Gastrocnemius medialis (tissue), 4 donors: ENCODE measurements at places on chromosomes 6 and 20. TPM values are rescaled to one million over a fixed set of nuclear protein-coding genes. Genes with fewer than 3 reads are reported as not detected.

PPP1R18 gene
- 4.4 TPM for total RNA-seq

- H3K4me3 ChIP-seq = no peak overlapping the region
- no peaks in the 10 kb centered on the region for H3K36me3 ChIP-seq
- H3K27me3 ChIP-seq = no peaks in the 10 kb centered on the region
- no peak for DNase-seq
These were observed 42.2 kb upstream of the DACT2 start for GRCh38 chr6:168361766-168362165.

FOXS1 gene
- total RNA-seq = not detected

HCRTR2 gene
- not detected for total RNA-seq

DNA sequence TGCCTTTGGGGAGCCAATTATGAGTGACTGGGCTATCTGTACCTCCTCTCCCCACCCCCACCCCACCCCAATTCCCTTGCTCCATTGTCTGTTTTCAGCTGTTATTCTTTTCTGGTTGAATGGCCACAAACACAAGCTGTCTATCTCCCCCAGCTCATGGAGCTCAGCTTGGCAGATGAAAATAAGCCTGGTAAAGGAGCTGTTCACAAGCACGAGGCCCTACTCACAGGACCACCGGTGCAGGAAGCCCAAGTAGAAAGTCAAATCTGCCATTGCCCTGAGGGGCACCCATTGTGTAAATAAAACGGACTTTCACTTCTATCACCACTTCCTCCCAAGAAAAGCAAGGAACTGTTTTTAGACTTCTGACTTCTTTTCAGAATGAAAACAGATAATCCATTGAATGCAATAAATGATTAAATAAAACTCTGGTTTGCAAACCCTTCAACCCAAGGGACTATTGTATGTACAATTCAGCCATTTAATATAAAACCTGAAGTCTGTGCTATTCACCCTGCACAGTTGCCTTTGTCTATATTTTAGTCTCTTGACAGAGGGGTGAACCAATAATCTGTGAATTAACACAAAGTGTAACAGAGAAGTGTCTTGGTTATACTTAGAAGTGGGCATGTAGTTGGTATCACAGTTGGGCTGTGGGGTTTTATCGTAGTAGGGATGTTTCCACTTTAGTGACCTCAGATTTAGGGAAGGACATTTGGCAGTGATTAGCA lies 27.7 kb downstream of the RIPOR2 start:
- no peaks in the 10 kb centered on the region for H3K36me3 ChIP-seq
- peaks cover 65% of the 10 kb centered on the region for H3K4me1 ChIP-seq
- no peak overlapping the region for H3K4me3 ChIP-seq
- no peak for DNase-seq

- no peak for DNase-seq
- no peaks in the 10 kb centered on the region for H3K27me3 ChIP-seq
- H3K36me3 ChIP-seq = no peaks in the 10 kb centered on the region
- H3K4me3 ChIP-seq = no peak overlapping the region
- H3K27ac ChIP-seq = no peak overlapping the region
These were observed 6.5 kb upstream of the ZNF343 start for GRCh38 chr20:2515203-2515602.

DNA sequence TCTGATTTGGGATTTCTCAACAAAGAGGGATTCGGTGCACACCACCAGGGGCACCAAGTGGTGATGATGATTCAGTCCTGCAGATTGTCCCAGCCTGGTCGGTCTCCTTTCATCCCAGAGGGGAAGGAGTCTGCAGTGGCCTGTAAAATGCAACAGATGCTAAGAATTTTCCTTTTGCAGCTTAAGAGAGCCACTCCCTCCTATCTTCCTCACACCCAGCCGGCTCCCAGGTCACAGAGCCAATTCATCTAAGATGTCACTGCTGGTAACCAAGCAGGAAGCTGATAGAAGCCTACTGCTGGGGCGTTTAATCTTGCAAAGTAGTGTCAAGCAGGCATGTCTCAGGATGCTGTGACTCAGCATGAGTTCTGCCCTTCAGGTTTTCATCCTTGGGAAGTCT lies 203.8 kb upstream of the LRFN2 start:
- no peaks in the 10 kb centered on the region for H3K27me3 ChIP-seq
- no peaks in the 10 kb centered on the region for H3K36me3 ChIP-seq
- no peak overlapping the region for H3K4me3 ChIP-seq

SRXN1 gene
- total RNA-seq = 170 TPM

DNA sequence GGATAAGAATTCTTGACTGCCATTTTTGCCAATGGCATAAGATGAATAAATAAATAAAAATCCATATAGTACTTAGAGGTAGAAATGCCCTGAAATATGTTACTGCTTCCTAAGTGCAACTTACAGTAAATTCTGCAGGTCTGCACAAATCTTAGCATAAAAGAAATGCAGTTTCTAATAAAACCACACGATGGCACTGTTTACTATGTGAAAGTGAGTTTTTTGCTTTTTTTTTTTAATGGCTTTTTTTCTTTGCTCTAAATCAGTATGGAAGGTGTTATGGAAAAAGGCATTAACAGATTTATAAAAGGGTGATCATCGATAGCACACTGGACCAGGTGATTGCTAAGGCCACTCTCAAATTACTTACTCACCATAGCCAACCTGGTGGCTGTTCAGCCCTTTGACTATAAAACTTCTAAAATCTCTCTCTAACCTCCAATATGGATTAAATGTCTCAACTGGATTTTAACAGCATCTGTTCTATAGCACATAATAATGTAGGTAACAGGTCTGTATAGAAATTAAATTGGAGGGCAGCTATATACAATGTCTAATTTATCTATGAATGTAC lies 45.8 kb downstream of the AHI1 start:
- no peak overlapping the region for H3K4me3 ChIP-seq
- no peak for DNase-seq
- H3K4me1 ChIP-seq = no peaks in the 10 kb centered on the region
- no peaks in the 10 kb centered on the region for H3K36me3 ChIP-seq

GRCh38 chr6:65999288-65999791 lies 292.3 kb upstream of the EYS start:
- no peak overlapping the region for H3K4me3 ChIP-seq
- H3K27ac ChIP-seq = no peak overlapping the region
- no peaks in the 10 kb centered on the region for H3K4me1 ChIP-seq
- no peaks in the 10 kb centered on the region for H3K36me3 ChIP-seq
- H3K27me3 ChIP-seq = no peaks in the 10 kb centered on the region
- DNase-seq = no peak

GRCh38 chr20:61561111-61561830 lies 309.2 kb downstream of the CDH4 start:
- no peaks in the 10 kb centered on the region for H3K36me3 ChIP-seq
- no peak for DNase-seq
- H3K27me3 ChIP-seq = no peaks in the 10 kb centered on the region
- H3K4me1 ChIP-seq = no peaks in the 10 kb centered on the region

DNA sequence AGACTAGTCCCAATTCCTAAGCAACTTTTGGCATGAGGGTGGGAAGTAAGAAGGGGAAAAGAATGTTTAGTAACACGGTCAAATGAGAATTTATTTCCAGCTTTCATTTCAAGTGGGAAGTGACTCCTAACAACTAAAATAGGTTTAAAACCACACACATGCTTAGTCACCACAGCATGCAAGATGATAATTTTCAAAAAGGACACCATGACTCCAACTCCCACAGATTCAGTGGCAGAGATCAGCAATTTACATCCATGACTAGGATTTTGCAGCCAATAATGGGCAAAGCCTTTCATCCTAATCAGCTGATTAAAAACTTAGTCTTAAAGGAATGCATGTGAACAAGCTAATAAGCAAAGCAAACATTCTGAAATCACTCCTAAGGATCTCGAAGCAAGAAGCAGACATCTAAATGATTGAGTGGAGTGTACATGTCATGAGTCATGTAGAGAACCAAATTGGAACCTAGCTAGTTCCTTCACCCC lies 48.1 kb upstream of the GCLC start:
- H3K27me3 ChIP-seq = no peaks in the 10 kb centered on the region
- no peak overlapping the region for H3K27ac ChIP-seq
- no peaks in the 10 kb centered on the region for H3K36me3 ChIP-seq

TGIF2 gene
- 1.4 TPM for total RNA-seq

TP53TG5 gene
- total RNA-seq = not detected

NNAT gene
- total RNA-seq = 2.4 TPM

DNA sequence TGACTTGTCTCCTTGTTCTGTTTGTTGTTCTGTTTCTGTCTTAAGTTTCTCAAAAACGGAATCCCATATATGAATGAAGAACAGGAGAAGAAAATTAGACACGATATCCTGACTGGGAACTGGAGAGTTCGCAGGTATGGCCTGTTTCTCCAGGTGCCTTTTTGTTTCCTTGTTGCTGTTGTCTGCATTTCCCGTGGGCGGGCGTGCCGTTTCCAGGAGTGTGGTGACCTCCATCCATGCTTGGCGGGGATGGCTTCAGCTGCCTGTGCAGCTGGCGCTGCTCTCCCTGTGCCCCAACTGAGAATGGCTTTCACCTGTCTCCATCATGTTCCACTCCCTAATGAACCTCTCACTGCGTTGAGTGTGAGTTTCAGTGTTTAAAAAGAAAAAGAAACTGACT lies 4.4 kb downstream of the PNLDC1 start:
- no peak overlapping the region for H3K4me3 ChIP-seq
- no peaks in the 10 kb centered on the region for H3K36me3 ChIP-seq
- H3K27ac ChIP-seq = no peak overlapping the region
- H3K27me3 ChIP-seq = no peaks in the 10 kb centered on the region
- DNase-seq = no peak

GRCh38 chr20:17889226-17889625 lies 79.4 kb downstream of the SNX5 start:
- peaks cover 10% of the 10 kb centered on the region for H3K4me1 ChIP-seq
- no peak overlapping the region for H3K4me3 ChIP-seq
- H3K27ac ChIP-seq = no peak overlapping the region

EHMT2 gene
- 14.3 TPM for total RNA-seq

DNA sequence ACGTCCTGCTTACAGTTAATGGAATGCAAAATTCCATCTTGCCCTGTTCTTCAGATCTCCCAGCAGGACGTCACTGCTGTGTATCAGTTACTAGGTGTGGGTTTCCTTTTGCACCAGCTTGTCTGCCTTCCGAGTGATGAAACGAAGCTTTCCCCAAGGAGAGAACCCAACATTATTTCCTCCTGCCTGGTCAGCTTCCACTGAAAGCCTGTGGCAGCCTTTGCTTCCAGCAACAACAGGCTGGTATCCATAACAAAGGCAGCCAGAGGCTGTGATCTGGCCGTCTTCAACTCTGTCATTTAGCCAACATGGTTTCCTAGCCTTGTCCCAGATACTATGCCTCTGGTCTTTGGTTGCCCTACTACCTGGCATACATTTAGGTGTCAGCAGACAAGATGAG lies 78.9 kb upstream of the HEY2 start:
- no peaks in the 10 kb centered on the region for H3K27me3 ChIP-seq
- peaks cover 18% of the 10 kb centered on the region for H3K4me1 ChIP-seq
- DNase-seq = peak; percentile 78
- H3K27ac ChIP-seq = peak overlapping the region; percentile 67

GFRA4 gene
- not detected for total RNA-seq

DNA sequence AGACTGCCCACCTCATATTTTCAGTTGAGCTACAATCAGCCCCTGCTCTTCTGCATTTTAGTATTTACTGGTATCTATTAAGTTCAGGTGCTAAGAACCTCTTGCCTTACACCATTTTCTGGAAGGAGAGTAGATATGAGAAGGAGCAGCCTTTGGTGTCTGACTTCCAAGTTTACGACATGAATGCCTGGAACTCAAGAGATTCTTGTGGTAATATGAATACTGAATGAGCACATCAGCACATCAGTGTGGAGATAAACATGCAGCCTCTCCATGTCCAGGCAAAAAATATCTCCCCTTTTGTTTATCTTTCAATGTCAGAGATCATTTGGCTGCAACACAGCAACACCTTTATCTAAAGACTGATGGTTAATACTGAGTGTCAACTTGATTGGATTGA lies 65.8 kb upstream of the THEMIS start:
- DNase-seq = no peak
- H3K4me1 ChIP-seq = no peaks in the 10 kb centered on the region

DNA sequence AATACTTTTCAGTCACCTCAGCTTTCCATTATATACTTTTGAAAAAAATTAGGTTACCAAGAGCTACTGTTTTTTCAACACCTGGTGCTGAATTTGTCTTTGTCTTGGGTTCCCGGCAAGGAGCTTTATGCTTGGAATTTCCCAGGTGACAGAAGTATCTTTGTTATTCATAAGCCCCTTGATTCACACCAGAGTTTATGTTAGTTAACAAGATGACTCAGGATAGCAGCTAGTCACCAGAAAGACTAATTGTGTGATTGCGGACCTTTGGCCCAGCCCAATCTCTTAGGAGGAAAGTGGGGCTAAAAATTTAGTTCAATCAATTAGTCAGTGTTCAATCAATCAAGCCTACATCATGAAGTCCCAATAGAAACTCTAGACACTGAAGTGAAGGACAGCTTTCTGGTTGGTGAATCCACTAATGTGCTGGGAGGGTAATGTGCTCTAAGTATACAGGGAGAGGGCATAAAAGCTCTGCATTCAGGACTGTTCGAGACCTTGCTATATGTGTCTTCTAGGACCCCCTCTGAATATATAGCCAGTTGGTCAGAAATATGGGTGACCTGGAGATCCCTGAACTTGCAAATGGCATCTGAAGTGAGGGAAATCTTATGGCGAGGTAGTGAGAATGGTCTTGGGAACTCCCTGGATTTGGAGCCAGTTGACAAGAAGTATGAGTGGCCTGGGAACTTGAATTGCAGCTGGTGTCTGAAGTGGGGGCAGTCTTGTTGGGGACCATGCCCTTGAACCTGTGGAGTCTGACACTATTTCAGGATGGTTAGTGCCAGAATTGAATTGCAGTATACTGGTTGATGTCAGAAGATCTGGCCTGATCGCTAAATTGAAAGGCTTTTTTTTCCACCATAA lies 16.2 kb downstream of the TMEM30A start:
- DNase-seq = no peak
- H3K27ac ChIP-seq = no peak overlapping the region
- no peak overlapping the region for H3K4me3 ChIP-seq
- no peaks in the 10 kb centered on the region for H3K36me3 ChIP-seq

- no peaks in the 10 kb centered on the region for H3K27me3 ChIP-seq
- no peak for DNase-seq
- H3K4me1 ChIP-seq = peaks cover 38% of the 10 kb centered on the region
- H3K27ac ChIP-seq = no peak overlapping the region
- H3K36me3 ChIP-seq = no peaks in the 10 kb centered on the region
- H3K4me3 ChIP-seq = no peak overlapping the region
These were observed 20.1 kb downstream of the RIPOR2 start for GRCh38 chr6:24915641-24916040.

CD93 gene
- 17.3 TPM for total RNA-seq

HLA-G gene
- not detected for total RNA-seq

HLA-DPB1 gene
- total RNA-seq = 27.4 TPM
